GM23248 (cell line): ENCODE measurements at places on chromosomes 3 and 15. TPM values are rescaled to one million over a fixed set of nuclear protein-coding genes. Genes with fewer than 3 reads are reported as not detected.

The GPR27 gene
- total RNA-seq = not detected in 2 replicates

The TERC gene
- 59.2 and 59.7 TPM in 2 replicates for total RNA-seq

The CCR8 gene
- total RNA-seq = not detected in 2 replicates

The CFAP92 gene
- total RNA-seq = not detected in 2 replicates

The CYP8B1 gene
- not detected in 2 replicates for total RNA-seq

The CATSPER2 gene
- total RNA-seq = 0.38 TPM in 1 of 2 replicates, not detected in the other

The ITPKA gene
- 0.43 and 7.7 TPM in 2 replicates for total RNA-seq

The FBN1 gene
- 1,478 and 1,559 TPM in 2 replicates for total RNA-seq
